Stimulated activated naive CD8-positive, alpha-beta T cell treated with anti-CD3 and anti-CD28 coated beads, Interleukin-15, amount 100 ng/mL, for 72 hours (primary cell): ENCODE measurements at places on chromosomes 1 and 21.

GRCh38 chr1:173448945-173449344, 28.2 kb upstream of the PRDX6 start:
- no peak for DNase-seq

DNA sequence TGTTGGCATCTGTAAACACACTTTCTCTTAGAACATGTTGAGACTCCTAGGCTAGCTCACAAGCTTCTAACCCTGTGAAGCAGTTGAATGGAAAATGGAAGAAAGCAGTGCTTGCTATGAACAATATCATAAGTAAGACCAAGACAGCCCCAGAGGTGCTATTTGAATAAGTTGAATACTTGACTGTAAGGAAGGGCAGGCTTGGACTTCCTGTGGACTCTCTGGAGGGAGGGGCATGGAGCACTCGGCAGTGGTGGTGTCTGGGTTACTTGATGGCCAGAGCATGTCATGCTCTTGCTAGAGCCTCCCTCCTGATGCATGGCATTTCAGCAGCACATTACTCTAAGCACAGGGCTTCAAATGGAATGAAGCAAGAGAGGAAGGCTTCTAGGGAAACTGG, 60.0 kb downstream of the MRPS6 start:
- DNase-seq: no peak

DNA sequence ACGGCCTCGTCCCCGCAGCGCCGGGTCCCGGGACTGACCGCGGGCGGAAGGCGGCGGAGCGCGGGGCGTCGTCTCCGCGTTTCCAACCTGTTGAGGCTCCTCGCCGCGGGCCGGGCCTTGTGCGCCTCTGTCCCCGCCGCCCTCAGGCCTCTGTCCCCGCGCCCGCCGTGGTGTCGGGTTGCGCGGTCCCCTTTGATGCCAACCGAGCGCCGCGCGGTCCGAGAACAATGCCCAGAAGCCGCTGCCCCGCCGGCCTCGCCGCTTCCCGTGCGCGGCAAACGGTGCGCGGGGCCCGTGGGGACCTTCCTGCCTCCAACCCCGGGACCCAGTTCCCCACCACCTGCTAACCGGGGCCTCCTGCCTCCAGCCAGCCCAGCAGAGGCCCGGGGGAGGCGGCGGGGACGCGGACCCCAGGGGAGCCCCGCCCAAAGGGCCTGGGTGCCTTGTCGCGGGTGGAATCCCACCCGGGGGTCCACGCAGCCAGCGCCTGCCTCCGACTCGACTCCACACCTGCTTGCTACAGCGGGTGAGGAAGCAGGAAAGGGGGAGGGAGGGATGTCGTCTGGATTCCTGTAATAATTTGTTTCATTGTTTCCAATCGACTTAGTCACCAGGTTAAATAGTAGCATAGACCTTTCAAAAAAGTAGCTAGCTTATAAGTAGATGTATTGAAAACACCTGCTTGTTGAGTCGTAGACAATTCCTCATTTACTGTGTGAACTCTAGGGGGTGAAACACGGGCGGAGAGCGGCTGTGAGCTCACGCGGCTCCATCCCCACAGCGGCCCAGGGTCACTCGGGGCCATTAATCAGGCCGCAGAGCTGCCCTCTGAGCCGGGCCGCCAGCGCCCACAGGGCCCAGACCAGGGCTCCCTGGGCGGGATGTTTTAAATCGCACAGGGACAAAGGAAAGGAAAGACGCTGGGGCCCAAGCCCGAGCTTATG, 1.1 kb downstream of the COL18A1 start:
- DNase-seq: no peak

- DNase-seq: no peak
Observed at GRCh38 chr1:14019461-14019860, 319.5 kb downstream of the PRDM2 start.

DNA sequence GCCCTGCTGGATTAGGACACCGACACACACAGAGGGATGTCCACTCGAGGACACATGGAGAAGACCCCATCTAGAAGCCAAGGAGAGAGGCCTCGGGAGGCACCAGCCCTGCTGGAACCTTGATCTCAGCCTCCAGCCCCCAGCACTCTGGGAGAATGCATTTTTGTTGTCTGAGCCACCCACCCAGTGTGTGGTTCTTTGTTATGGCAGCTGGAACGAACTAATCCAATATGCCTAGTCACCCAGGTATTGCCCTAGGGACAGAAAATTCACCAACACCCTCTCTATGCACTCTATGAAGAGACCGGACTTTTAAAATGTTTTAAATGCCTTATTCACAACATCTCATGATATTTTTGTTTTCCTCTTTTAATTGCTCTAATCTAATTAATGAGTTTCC, 117.4 kb downstream of the CRYAA start:
- DNase-seq: no peak

DNA sequence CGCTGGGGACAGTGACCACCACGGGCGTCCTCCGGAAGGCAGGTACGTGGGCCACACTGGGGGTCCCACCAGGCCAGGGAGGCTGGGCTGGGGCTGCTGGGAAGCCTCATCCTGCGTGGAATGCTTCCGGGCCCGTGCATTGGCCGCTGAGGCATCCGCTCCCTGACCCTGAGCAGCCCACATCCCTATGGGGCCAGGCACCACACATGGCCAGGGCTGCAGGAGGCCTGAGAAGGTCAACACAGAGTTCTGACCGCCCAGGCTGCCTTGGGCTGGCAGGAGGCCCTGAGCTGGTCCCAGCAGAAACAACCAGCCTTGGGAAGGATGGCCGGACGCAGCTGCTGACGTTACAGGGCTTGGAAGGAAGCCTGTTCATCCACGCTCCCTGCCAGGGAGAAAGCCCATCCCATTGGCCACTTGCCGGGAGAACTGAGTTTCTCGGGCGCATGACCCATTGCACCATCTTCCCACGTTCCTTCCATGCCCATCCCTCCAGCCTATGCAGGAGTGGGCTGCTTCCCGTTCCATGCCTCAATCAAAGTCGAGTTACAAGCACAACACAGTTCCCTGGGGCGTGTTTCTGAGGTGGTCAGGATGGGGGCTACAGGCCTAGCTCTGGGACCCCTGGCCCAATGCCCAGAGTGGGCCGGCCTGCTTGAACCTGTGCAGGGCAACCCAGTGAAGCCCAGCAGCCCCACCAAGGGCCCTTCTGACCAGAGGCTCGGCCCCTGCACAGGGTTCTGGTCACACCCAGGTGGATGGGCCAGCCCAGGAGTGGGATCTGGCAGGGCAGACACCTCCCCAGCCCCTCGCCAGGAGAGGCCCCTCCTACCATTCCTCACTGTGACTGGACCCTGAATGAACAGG, 31.7 kb downstream of the TRIM11 start:
- DNase-seq: no peak

DNA sequence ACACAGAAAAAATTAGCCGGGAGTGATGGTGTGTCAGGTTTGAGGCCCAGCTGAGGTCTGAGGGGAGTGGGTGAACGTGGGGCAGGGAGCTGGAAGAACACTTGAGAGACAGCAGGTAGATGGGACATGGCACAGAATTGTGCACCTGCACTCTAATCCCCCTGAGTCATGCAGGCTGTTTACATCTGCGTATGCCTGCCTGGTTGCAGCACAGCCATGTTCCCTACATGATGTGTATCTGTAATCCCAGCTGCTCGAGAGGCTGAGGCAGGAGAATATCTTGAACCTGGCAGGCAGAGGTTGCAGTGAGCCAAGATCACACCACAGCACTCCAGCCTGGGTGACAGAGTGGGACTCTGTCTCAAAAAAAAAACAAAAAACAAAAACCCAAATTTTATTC, 44.8 kb downstream of the ATP5PO start:
- no peak for DNase-seq
